ENCODE measurements at places on chromosomes 16 and 17.

GRCh38 chr16:9012848-9013507, 49.3 kb upstream of the USP7 start:
- DNase-seq, result no peak

DNA sequence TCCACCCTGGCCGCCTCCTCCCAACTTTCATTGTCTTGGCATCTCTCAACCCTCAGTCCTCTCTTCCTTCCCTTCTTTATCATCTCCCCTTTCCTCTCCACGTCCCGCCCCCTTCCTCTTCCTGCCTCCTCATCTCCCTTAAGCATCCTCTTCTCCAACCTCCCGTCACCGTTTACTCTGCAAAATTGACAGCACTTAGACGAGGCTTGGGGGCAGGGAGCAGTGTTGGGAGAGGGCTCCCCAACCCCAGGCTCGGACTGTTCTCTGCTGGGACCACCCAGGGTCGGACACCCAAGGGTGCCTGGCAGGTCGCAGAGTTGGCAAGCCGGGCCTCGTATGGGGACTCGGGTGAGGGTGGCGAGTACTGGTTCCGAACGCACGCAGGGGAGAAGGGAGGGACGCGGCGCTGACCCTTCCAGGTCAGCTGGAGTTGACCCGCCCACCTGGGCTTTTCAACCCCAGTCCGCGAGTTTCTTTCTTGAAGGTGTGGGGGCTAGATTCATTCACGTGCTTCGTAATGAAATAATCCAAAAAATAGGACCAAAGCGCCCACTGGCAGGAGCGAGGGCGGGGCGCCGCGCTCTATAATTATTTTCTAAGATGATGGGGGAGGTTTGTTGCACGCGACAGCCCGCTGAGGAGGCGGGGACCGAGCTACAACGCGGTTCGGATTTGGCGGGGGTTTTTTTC, 775 bp upstream of the PAGR1 start:
- DNase-seq, result peak; percentile 22

- no peak for DNase-seq
Measured at GRCh38 chr17:71477356-71477755, 643.5 kb upstream of the SOX9 start.

GRCh38 chr17:50691550-50692447, 15.9 kb downstream of the ANKRD40 start:
- DNase-seq, result no peak

GRCh38 chr17:78315355-78316114, 44.3 kb downstream of the SOCS3 start:
- DNase-seq, result no peak

Measured in NAMALWA (cell line).